Hepatocyte (in vitro differentiated cells): ENCODE measurements at places on chromosomes 12 and 14. TPM values are rescaled to one million over a fixed set of nuclear protein-coding genes. Genes with fewer than 3 reads are reported as not detected.

DNA sequence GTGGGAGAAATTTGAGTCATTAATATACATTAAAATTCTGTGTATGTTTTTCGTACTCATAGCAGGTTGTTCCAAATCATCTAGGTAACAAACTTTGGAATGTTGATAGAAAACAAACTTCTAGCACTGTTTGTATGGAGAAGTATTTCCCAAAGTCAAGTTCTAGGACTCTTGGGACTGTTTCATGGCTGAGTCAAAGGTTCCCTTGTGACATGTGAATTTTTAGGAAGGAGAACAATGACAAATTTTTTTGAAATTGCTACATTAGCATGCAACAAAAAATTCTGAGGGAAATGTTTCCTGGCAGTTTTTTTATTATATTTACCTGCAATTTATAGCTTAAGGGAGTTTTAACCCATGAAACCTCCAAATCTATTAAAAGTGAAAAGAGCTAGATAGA lies 73.8 kb downstream of the RASSF8 start:
- no peak for DNase-seq

GRCh38 chr12:80472911-80473500 lies 29.0 kb downstream of the PTPRQ start:
- peak; percentile 63 for DNase-seq

GRCh38 chr12:24364921-24365320 lies 415.5 kb upstream of the SOX5 start:
- DNase-seq = no peak

DNA sequence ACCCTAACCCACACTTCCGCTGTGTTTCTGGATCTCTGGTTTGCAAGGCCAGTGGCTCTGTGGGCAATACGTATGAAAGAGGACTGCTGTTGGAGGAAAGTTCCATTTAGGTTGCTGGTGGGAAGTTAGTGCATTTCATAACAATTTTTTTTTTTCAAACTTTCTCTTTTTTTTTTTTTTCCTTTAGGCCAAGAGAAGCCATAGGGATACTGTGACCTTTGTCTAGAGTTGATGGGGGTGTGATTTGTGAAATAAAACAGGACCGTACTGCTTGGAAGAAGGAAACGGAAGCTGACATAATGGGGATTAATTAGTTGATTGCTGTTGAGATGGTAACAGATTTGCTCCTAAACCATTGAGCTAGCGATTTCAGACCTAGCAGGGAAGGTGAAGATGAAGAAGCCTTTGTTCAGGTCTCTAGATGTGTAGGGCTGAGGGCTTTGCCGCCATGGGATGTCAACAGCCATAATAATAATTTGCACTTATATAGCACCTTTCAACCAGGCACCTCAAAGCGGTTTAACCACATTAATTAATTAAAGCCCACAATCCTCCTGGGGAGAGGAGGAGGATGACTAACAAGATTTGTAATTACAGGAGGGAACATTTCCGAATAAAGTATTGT lies 315.3 kb downstream of the ZFP36L1 start:
- DNase-seq = no peak

Gene RASSF9
- 0.31 and 0.40 TPM in 2 replicates for polyA plus RNA-seq

Gene PROX2
- polyA plus RNA-seq = 0.50 TPM in 1 of 2 replicates, not detected in the other
